ENCODE measurements at places on chromosomes 1 and 21. TPM values are rescaled to one million over a fixed set of nuclear protein-coding genes. Genes with fewer than 3 reads are reported as not detected.

Gene CD1E
- not detected for total RNA-seq

Gene EXO1
- total RNA-seq, result 35.0 TPM

Gene LENEP
- 0.40 TPM for total RNA-seq

Gene KCNQ4
- 0.21 TPM for total RNA-seq

Gene AKR7A3
- 1.1 TPM for total RNA-seq

Gene KIRREL1
- 0.15 TPM for total RNA-seq

Gene C1orf115
- 4.6 TPM for total RNA-seq

Gene OMA1
- total RNA-seq, result 23.6 TPM

Gene TRIM67
- not detected for total RNA-seq

Gene CYP4A11
- total RNA-seq, result 0.13 TPM

Gene OR2W3
- not detected for total RNA-seq

DNA sequence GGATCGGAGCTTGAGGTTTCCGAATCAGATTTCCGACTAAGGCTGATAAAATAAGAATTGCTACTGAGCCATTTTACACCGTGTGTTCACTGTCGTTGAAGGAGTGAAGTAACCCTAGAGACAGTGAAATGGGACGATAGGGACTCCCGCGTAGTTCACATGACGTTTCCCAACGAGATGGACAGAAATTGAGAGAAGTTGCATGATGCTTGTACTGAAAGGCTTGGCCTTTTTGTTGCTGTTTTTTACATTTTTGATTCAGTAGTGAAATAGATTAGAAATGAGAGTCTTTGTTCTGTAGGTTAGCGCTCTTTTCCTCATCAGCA is 1.2 kb downstream of the KHDRBS1 start:
- no peak for DNase-seq

- DNase-seq, result no peak
These were observed 41.7 kb downstream of the NFIA start for GRCh38 chr1:61124078-61124477.

GRCh38 chr1:46676531-46676930 is 4.9 kb downstream of the TEX38 start:
- no peak for DNase-seq

GRCh38 chr1:190551638-190552037 is 74.0 kb upstream of the BRINP3 start:
- no peak for DNase-seq

- DNase-seq, result no peak
These were observed 143.1 kb upstream of the KCNE2 start for GRCh38 chr21:34220556-34221195.

GRCh38 chr1:26351590-26352337 is 2.2 kb downstream of the CRYBG2 start:
- DNase-seq, result no peak

GRCh38 chr1:185733818-185734735 is at the start of gene HMCN1:
HMCN1 (plus strand) TSS chr1:185734391; CDS start chr1:185734780, 389 bp downstream.
- DNase-seq, result no peak

DNA sequence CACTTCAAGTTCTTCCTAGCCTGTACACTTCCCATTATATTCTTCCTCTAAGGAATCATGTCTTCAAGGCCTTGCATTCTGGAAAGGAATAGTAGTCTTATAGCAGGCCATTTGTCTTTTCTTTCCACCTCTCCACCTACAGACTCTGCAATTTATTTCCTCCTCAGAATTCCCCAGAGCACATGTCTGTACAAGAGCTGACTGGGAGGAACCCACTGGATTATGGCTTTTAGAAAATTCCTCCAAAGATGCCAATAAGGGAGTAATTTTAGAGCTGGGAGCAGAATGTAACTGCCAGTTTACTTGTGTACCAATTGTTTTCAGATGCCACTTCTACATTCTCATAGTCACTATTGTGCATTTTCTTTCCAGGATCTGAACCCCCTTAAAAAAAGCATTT is 3.4 kb upstream of the PSMG1 start:
- DNase-seq, result no peak

GRCh38 chr1:207397525-207397926 is 56.6 kb upstream of the CR2 start:
- no peak for DNase-seq

- no peak for DNase-seq
These were observed 207.2 kb downstream of the PTGER3 start for GRCh38 chr1:70840260-70840953.

DNA sequence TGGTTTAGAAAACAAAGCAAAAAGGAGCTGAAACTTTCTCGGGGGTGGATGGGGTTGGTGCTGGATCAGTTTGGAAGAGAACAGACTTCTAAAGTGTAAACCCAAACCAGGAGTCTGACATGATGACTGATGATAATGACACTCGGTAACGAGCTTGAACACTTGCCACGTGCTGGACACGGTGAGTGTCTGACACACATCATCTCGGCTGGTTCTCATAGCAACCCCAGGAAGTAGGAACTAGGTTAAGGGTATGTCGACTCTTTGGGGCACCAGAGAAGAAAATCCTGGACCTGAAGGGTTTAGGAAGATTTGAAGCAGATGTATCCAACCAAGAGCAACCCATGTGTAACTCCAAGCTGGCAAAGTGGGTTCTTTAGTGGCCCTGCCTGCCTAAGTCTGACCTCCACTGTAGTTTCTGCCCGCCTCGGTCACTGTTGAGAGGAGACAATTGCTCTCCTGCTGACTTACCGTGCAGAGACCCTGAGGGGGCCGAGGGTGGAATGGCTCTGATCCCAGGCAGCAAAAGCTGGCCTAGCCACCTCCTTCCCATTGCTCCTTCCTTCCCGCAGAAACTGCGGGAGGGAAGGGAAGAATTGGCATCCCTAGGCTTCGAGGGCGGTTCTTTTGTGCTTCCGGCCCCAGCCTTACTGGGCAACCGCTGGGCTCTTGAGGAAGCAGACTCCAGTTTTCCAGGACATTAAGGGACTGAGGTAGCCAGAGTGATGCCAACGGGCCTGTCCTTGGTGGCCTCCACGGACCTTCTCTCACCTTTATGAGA is 156.0 kb downstream of the TOMM20 start:
- DNase-seq, result no peak

GRCh38 chr1:116258668-116259419 is 114.2 kb upstream of the ATP1A1 start:
- DNase-seq, result no peak

DNA sequence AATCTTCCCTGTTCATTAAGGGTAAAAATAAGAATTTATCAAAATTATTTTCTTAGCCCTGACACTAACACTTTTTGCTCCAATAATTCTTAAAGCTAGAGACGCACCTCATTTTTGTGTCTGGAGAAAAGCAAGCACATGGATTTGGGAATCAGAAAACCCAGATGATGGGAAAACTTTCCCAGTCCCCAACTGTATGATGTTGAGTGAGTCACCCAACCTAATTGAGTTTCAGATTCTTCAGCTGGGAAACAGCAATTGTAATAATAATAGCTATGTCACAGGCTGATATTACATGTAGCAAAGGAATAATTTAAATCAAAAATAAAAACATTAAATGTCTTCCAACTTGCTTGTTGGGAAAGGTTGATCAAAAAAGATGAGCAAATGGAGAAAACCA is 159.0 kb downstream of the MIS18A start:
- DNase-seq, result no peak

Data from GM12878 (cell line).